ENCODE measurements at places on chromosomes 3 and 15.

- no peak for DNase-seq
Measured at GRCh38 chr3:57206423-57206822, 6.6 kb upstream of the HESX1 start.

- DNase-seq = no peak
Measured at GRCh38 chr3:120454076-120454689, 3.4 kb upstream of the FSTL1 start.

- no peak for DNase-seq
Measured at GRCh38 chr3:16089521-16089920, 85.0 kb upstream of the GALNT15 start.

DNA sequence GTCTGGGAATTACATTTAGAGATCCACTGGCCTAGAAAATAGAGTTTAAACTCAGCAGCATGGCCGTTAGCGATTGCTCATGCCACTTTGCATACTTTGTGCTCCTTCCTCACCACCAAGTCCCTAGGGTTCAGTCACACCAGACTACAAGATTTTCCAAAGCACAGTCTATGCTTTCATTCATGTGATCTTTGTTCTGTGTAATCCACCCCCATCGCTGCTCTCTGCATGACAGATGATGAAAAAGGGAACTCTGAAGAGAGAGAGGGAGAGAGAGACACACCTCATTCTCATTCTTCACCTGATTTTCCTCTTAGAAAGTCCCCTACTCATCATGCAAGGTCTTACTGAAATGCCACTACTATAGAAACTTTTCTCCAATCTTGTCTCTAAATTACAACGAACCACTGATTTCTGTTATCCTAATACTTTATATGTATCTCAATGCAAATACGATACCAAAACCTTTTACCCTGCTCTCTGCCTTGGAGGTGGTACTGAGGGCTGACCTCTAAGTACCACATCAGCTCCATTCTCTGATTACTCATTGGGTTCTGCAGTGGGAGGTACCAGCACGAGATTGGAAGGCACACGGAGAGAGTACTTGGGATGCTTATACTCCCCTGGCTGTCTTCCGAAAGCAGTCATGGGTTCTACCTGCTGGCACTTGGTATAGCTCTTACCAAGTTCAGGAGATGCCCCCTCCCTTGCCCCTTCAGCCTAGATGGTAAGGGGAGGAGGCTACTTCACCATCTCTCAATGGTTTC is 1.1 kb upstream of the PARP15 start:
- no peak for DNase-seq

DNA sequence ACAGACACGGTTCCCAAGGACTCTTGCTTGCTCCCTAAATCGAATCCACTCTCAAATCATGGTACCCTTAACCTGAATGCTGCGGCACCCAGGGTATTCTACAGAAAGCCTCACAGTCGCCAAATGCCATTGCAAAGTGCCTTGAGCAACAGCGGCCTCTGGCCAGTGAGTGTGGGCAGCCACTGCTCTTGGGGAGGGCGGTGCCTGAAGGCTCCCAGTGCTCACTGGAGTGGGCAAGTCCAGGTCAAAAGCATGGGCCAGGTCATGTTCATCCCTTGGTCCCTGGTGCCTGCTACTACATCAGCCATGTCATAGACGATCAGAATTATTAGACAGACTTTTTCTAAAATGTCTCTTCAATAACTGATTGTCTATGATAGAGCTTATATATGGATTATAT is 82.5 kb downstream of the ADAMTS17 start:
- no peak for DNase-seq

All from stimulated activated CD8-positive, alpha-beta memory T cell treated with anti-CD3 and anti-CD28 coated beads, Interleukin-15, amount 100 ng/mL, for 48 hours (primary cell).